ENCODE measurements at places on chromosomes 1 and 21.

GRCh38 chr1:241485554-241485992 is 34.0 kb downstream of the FH start:
- peak; percentile 5 for DNase-seq

DNA sequence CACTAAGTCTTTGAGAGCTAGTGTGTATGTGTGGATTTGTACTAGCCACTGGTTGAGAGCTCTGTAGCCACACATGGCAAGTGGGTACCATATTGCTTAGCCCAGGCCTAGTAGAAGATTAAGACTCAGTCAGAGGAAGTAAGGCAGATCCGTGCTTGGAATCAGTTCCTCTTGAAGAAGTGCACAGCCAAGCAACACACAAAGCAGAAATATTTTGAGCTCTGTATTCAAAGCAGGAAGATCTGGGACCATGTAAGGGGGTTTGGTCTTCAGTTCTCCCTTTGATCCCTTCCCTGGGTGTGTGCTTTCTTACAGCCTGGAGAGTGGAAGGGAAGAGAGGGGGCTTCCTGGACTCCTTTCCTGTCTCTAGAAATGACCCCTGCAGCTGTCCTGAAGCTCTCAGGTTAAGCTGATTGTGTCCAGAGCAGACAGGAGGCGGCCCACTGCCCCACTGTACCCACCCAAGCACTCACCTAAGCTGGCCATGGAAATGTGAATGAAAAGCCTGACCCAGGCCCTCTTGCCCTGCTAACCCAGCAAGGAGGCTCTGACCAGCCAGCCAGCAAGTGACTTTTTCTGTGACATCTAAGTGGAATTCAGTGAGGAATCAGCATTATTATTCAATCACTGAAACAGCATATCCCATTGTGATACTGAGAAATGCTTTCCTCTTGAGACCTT is 3.6 kb downstream of the ETS2 start:
- DNase-seq = no peak

DNA sequence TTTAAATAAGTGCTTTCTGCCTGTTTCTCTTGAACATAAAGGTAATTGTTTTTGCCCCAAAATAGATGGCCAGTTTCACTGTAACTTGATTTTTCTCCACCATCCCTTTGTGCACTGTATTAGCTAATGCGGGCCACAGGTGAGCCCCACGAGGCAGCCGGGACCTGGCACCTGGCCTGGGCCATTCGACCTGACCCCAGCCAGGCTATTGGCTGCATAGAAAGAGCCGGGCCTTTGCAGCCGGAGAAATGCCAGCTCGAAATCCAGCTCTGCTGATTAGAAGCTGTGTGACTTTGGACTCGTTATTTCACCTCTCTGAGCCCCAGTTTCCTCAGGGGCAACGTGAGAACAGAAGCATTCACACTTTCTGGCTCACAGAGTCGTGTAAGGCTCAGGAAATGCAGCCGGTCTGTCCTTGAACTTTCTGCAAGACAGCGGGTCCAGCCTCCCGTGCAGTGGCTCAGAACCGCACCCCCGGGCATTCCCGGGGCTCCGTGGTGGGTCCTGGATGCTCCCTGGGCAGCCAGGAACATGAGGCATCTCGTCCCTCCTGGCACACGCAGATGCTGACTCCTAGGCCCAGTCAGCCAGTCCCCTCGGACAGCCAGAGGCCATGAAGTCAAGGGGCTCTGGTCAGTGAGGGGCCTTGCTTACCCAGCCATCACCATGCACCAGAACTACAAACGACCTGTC is 37.4 kb upstream of the ACTRT2 start:
- DNase-seq = no peak

DNA sequence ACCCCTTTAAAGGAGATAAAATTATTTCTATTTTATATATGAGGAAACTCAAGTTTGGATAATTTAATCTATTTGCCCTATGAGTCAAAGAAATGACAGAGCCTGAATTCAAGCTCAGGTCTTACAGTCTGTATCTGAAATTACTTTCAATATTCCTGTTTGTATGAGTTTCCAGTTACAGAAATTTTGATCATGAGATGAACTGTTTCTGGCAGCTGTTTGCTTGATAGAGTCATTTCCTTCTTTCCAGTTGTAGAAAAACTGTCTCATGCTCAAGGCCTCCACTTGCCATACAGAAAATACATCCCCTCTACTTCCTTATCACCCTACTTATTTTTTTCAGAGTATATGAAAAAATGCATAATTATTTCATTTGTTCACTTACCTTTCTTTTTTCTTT is 87.6 kb downstream of the PTPRC start:
- no peak for DNase-seq

DNA sequence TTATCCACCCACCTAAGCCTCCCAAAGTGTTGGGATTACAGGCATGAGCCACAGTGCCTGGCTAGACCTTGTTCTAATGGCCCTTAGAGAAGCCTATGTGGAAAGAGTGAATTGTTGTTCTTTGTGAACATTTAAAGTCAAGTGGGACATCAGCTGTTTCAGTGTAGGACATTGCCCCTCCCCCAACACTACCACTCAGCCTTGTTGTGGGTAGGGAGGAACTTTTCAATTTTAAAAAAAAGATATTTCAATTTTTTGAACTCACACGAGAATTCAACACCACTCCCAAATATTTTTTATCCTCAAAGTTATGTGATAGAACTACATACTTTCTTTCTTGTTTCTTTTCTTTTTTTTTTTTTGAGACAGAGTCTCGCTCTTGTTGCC is 36.7 kb upstream of the TMEM222 start:
- DNase-seq = no peak

- DNase-seq = peak; percentile 15
Observed at GRCh38 chr1:84892705-84893618, at the start of gene LPAR3. Gene LPAR3 (minus strand): TSS chr1:84893206. CDS start chr1:84866120, 27,086 bp downstream.

DNA sequence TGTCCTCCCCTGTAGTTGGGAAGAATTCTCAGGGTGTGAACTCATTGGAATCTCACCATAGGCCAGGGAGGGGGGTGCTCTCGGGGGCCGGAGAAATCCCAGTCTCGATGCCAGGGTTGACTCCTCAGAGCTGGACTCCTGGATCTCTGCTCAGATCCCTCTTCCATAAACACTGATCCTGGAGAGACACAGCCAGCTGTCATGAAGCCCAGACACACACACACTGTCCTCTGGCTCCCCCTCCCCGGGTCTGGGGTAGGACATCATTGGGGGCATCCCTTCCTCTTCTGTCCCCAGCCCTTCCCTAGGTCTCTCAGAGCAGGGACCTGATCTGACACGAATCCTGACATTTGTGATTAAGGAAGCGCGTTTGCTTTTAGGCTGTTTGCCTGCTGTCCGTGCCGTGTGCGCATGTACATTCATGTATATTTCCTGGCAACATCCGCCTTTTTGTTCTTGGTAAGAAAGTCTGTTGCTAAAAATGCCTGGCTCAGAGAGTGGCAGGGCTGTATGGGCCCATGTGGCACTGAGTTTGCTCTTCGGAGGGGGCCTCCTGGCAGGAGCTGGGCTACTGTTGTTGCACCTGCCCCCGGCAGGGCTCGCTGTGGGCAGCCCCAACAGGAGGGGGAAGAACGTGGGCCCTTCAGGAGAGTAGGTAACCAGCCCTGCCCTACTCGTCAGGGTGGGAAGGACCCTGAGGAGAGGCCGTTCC is 45.4 kb upstream of the SELENON start:
- DNase-seq = no peak

DNA sequence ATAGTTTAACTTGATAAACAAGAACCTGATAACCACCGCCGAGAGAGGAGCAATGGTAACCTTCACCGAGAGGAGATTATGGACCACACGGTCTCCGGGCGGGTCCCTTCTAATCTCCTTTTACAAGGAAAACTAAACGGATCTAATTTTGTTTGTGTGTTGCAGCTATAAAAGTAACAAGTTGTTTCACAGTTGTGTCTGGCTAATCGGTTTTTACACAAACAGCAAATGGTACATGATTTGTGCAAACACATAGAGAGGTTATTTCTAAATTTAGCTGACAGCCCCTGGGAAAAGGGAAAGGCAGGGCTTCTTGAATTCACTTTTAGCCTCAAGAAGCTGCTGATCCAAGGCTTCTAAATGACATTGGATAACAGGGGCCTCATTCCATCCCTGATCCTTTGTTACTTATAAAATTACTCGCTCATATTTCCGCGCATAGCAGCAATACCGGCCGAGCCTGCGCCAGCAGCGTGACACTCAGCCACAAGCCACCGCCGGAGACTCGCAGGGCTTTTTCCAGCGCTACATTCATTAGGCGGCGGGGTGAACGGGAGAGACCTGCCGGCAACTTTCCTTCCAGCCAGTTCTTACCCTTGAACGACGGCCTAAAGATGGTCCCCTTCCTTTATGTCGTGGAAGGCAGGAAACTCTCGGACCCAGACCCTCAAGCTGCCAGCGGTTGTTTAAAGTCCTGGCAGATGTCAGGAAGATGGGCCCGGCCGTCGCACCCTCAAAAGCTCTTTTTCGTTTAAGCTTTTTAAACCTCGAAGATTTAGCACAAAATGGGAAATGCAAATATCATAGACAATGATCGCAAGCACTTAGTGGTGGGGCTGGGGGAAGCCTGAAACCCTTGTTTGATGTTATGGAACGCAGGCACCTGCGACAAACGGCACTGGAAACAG is 4.4 kb downstream of the FOXD3 start:
- no peak for DNase-seq

DNA sequence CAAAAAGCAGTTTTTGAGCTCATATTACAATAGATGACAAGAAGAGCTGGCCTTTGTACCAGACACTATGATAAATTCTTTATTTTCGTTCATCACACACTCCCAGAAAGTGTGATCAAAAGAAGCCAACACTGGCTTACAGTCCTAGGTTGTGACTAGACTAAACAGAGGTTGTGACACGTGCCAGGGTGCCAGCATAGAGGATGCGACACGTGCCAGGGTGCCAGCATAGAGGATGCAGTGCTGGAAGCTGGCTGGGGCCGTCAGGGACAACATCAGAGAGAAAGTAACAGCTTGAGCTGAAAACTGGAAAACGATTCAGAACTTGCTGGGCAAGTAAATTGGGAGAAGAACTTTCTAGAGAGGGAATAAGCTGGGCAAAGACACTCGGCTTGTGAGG is 2.2 kb downstream of the MTARC1 start:
- DNase-seq = no peak

- DNase-seq = no peak
Observed at GRCh38 chr1:87388411-87388810, 59.7 kb downstream of the LMO4 start.

- DNase-seq = no peak
Observed at GRCh38 chr1:89986020-89986419, 8.9 kb upstream of the ZNF326 start.

GRCh38 chr1:19370453-19371170 is 58.5 kb downstream of the SLC66A1 start:
- DNase-seq = no peak

GRCh38 chr1:206684478-206685333 is at the start of gene MAPKAPK2:
Gene MAPKAPK2 (plus strand): TSS chr1:206684905. CDS start chr1:206685230, 325 bp downstream.
- DNase-seq = peak; percentile 95

- no peak for DNase-seq
Observed at GRCh38 chr1:162303004-162303344, 73.7 kb downstream of the SPATA46 start.

- no peak for DNase-seq
Observed at GRCh38 chr1:77556045-77556444, 126.4 kb downstream of the ZZZ3 start.

DNA sequence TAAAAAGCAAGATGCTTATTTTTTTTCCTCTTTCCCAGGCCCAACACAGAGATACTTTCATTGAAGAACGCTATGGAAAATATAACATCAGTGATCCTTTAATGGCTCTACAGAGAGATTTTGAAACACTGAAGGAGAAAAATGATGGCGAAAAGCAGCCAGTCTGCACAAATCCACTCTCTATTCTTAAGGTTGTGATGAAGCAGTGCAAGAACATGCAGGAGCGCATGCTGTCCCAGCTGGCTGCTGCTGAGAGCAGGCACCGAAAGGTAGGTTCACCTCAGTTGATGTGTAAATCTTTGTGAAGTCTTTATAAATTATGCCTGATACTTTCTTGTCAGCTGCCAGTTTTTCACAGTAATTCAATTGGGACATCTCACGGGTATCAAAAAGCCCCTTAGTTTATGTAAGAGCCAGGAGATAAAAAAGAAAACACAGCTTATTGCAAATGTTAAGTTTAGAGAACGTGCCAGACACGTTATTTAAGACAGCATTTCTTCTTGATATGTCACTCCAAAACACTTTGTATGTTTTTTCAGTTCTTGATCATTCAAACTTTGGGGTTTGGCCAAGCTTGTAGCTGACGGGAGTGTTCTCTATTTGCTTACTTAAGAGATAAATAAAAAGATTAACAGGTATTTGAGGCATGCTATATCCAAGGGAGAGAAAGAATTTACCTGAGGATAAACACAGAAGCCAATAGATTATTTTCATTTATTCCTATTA is 53.1 kb downstream of the CTTNBP2NL start:
- DNase-seq = no peak

DNA sequence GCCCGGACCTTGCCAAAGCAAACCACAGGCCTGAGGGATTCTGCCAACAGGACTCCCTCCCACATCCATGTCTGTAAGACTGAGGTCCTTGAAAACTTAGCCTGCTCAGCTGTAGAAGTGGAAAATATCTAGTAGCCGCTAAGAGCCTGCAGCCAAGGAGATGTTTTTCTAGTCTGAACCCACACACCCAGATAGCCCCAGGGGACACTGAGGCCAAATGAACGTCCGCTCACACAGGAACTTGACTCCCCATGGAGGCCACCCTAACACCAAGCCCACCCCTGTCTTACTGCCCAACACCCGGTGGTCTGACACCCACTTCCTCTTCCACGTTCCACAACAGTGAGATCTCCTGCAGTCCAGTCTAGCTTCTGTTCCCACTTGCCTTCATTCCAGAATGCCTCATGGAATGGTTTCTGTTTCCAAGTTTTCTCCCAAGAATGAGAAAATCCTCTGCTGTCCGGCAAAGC is 174.8 kb downstream of the PLPP3 start:
- no peak for DNase-seq

GRCh38 chr21:35071347-35071746 is 22.2 kb upstream of the RUNX1 start:
- DNase-seq = no peak

GRCh38 chr1:100585786-100586185 is 47.8 kb downstream of the GPR88 start:
- no peak for DNase-seq

GRCh38 chr1:238119060-238119459 is 228.3 kb upstream of the ZP4 start:
- no peak for DNase-seq

- DNase-seq = no peak
Observed at GRCh38 chr1:247360991-247361731, 29.5 kb upstream of the ZNF496 start.

DNA sequence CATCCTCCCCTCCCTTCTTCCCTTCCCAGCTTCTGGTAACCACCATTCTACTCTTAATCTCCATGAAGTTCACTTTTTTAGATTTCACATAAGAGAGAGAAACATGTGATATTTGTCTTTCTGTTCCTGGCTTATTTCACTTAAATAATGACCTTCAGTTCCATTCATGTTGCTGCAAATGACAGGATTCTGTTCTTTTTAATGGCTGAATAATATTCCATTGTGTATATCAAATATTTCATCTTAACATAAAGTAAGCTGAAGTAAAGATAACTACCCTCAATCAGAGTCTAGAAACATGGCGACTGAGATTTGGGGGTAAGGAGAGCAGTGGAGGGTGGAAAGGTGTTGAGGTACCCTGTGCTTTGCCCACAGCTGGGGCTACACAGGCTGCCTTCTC is 68.9 kb downstream of the RHOU start:
- no peak for DNase-seq
